ENCODE measurements at places on chromosomes 2 and 18. TPM values are rescaled to one million over a fixed set of nuclear protein-coding genes. Genes with fewer than 3 reads are reported as not detected.

The DUSP19 gene
- total RNA-seq = 3.8 TPM

The KIF1A gene
- not detected for total RNA-seq

The AMER3 gene
- not detected for total RNA-seq

The CROCC2 gene
- total RNA-seq = 0.14 TPM

The ZC3H6 gene
- total RNA-seq = 3.4 TPM

The CFAP65 gene
- not detected for total RNA-seq

The CLEC4F gene
- not detected for total RNA-seq

The LRATD1 gene
- total RNA-seq = 0.09 TPM

The KCTD1 gene
- total RNA-seq = 6.7 TPM

The POU3F3 gene
- total RNA-seq = not detected

Measured in smooth muscle cell of bladder (primary cell).